ENCODE measurements at places on chromosomes 7 and 10.

- peak overlapping the region; percentile 25 for H3K4me3 ChIP-seq
- DNase-seq, result peak; percentile 87
- H3K27ac ChIP-seq, result peak overlapping the region; percentile 53
- H3K27me3 ChIP-seq, result no peaks in the 10 kb centered on the region
Measured at GRCh38 chr10:110501142-110501937, 3.6 kb downstream of the DUSP5 start.

GRCh38 chr10:13347043-13347499, 1.0 kb downstream of the SEPHS1 start:
- peak; percentile 39 for DNase-seq
- H3K36me3 ChIP-seq, result no peaks in the 10 kb centered on the region
- H3K27me3 ChIP-seq, result no peaks in the 10 kb centered on the region
- peaks cover 18% of the 10 kb centered on the region for H3K4me1 ChIP-seq
- H3K4me3 ChIP-seq, result peak overlapping the region; percentile 90

GRCh38 chr7:21953781-21954180, 8.1 kb upstream of the CDCA7L start:
- no peaks in the 10 kb centered on the region for H3K27me3 ChIP-seq
- H3K4me3 ChIP-seq, result no peak overlapping the region
- H3K4me1 ChIP-seq, result peaks cover 13% of the 10 kb centered on the region
- H3K27ac ChIP-seq, result no peak overlapping the region
- no peaks in the 10 kb centered on the region for H3K36me3 ChIP-seq

GRCh38 chr7:123749537-123749857, 694 bp upstream of the WASL start:
- H3K27me3 ChIP-seq, result no peaks in the 10 kb centered on the region
- peak; percentile 33 for DNase-seq
- no peaks in the 10 kb centered on the region for H3K36me3 ChIP-seq
- peak overlapping the region; percentile 99 for H3K27ac ChIP-seq
- H3K4me3 ChIP-seq, result peak overlapping the region; percentile 91

- H3K27ac ChIP-seq, result no peak overlapping the region
- H3K27me3 ChIP-seq, result no peaks in the 10 kb centered on the region
- no peak overlapping the region for H3K4me3 ChIP-seq
- DNase-seq, result no peak
- no peaks in the 10 kb centered on the region for H3K36me3 ChIP-seq
Measured at GRCh38 chr7:138902161-138902560, 79.0 kb downstream of the KIAA1549 start.

GRCh38 chr7:107813524-107813923, 10.5 kb upstream of the SLC26A3 start:
- H3K27me3 ChIP-seq, result no peaks in the 10 kb centered on the region
- H3K36me3 ChIP-seq, result no peaks in the 10 kb centered on the region
- H3K4me3 ChIP-seq, result no peak overlapping the region
- no peak overlapping the region for H3K27ac ChIP-seq
- H3K4me1 ChIP-seq, result no peaks in the 10 kb centered on the region
- DNase-seq, result no peak

DNA sequence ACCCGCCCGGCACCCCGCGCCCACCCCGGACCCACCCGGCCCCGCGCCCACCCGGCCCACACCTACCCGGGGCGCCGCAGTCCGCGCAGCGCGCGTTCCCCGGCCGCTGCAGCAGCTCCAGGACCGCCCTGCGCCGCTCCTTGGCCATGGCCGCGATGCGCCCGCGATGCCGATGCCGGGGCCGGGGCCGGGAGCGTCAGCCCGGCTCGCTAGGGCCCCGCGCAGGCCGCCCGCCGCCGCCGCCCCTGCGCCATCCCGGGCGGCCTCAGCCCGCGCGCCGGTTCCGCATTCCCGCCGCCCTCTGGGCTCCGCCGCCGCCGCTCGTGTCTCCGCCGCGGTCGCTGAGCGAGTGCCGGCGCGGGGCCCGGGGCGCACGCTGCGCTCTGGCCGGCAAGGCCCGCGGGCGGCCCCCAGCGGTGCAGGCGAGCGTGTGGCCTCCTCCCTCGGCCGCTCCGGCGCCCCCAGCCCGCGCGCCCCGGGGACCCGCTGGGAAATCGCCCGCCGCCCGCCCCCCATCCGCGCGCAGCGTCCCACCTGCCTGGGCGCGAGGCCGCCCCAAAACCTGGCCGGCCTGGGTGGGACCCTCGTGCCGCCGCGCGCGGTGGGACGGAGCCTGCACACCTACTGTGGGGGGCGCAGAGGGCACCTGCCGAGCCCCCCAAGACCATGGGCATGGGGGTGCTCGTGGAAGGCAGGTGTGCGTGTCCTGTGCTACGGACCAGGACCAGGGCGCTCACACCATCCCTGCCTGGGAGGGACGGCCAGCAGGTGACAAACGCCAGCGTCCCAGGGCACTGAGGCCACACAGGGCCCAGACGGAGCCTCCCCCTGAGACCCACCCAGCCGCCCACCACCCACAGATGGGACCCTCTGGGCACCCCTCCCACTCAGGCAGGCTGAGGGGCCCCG, at the start of gene ADAP1:
TSS of gene ADAP1 (minus strand) at position 351 of the 909 bp plus-strand sequence. CDS start at position 148, 203 bp downstream.
- peak within 1 kb of the TSS; percentile 62 for H3K4me3 ChIP-seq
- peak; percentile 51 for DNase-seq
- no peak within 1 kb of the TSS for H3K27ac ChIP-seq

DNA sequence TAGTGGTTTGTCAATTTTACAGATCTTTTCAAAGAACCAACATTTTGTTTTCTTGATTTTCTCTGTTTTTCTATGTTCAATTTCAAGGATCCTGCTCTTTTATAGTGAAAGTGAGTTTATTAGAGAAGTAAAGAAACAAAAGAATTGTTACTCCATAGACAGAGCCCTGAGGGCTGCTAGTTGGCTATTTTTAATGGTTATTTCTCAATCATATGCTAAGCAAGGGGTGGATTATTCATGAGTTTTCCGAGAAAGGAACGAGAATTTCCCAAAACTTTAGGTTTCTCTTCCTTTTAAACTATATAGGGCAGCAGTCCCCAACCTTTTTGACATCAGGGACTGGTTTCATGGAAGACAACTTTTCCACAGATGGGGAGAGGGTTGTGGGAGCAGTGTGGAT, 165.0 kb downstream of the CCSER2 start:
- peaks cover 14% of the 10 kb centered on the region for H3K4me1 ChIP-seq
- no peaks in the 10 kb centered on the region for H3K36me3 ChIP-seq
- no peaks in the 10 kb centered on the region for H3K27me3 ChIP-seq
- no peak overlapping the region for H3K27ac ChIP-seq
- no peak overlapping the region for H3K4me3 ChIP-seq

DNA sequence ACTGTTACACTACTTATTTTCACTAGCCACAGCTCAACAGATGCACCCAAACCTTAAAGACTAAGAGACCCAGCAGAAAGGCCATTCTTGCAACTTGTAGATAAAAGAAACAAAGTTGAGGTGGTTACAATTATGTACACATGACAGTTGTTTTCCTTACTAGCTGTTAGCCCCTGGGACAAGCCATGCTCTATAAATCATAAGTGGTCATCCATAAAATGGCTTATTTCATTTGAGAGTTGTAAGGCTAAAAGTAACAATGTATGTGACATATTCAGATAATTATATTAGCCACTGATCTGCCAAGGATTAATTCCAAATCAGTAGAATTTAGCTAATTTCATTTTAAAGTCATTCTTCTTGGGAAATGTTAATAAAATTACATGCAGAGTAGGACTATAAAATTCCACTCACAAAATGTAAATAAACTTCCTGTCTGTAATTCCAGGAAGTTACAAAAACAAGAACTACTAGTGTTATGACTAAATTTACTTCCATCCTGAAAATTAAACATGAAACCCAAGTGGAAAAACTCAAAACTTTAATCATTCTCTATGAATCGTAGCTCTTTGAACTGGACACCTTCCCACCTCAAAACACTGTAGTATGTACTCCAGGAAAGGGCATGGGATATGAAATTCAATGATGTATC, 13.3 kb downstream of the SLC37A3 start:
- H3K4me3 ChIP-seq, result no peak overlapping the region
- DNase-seq, result no peak
- peaks cover 8% of the 10 kb centered on the region for H3K4me1 ChIP-seq
- no peak overlapping the region for H3K27ac ChIP-seq
- no peaks in the 10 kb centered on the region for H3K27me3 ChIP-seq

DNA sequence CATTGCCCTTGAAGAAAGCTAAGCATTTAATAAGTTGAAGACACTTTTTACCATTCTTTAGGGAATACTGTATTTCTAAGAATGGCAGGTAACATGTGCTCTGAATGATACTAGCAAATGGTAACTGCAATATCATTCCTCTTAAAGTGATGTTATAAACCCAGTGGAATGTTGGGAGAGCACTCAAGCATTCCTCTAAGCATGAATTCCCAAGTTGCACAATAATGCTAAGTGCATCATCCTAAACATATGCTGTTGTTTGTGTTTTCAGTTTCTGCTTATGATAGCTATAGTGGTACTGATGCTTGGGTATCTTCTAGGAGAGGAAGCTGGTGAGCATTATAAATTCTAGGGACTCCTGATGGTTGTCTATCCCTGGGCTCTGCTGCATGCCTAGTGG, 673.9 kb downstream of the PHTF2 start:
- no peak overlapping the region for H3K4me3 ChIP-seq
- H3K36me3 ChIP-seq, result no peaks in the 10 kb centered on the region
- H3K27me3 ChIP-seq, result no peaks in the 10 kb centered on the region
- no peaks in the 10 kb centered on the region for H3K4me1 ChIP-seq

DNA sequence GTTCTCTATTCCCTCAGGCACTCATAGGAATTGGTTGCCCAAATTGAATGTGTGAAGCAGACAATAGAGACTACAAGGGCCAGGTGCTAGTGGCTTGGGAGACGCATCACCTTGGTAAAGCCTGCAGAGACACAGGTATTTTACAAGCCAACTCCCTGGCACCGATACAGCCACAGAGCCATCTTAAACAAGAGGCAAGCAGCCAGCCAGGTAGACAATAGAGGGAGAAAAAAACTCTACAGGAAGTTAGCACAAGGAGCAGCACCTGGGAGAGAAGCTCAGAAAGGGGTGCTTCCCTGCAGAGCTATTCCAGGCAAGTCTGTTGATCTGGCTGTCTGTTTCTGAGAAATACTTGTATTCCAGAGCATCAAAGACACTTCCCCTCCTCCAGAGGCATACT, 43.0 kb upstream of the CDK1 start:
- H3K36me3 ChIP-seq, result no peaks in the 10 kb centered on the region
- H3K4me3 ChIP-seq, result no peak overlapping the region
- H3K4me1 ChIP-seq, result peaks cover 3% of the 10 kb centered on the region
- H3K27ac ChIP-seq, result no peak overlapping the region
- no peak for DNase-seq
- no peaks in the 10 kb centered on the region for H3K27me3 ChIP-seq

GRCh38 chr10:12588091-12588860, 238.9 kb downstream of the CAMK1D start:
- no peaks in the 10 kb centered on the region for H3K4me1 ChIP-seq
- H3K4me3 ChIP-seq, result no peak overlapping the region

GRCh38 chr7:109782806-109783205, 1213.1 kb downstream of the DNAJB9 start:
- H3K27ac ChIP-seq, result no peak overlapping the region
- H3K27me3 ChIP-seq, result no peaks in the 10 kb centered on the region
- H3K4me3 ChIP-seq, result no peak overlapping the region
- no peak for DNase-seq

DNA sequence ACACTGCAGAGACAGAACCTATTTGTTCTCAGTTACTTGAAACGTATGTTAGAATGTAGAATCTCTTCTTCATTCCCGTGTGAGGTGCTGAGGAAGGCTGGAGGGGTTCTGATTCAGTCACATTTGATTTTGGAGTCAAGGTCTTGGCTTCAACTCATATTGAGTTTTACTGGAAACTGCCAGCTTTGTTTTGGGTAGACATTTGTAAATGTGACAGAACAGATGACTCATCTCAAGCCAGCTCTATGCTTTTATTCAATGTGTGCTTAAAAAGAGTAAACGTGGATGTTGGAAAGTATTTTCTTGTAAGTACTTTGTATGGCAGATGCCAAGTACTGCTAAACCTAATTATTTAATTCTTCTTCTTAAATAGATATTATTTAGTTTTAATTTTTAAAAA, 780.8 kb upstream of the C7orf33 start:
- no peak overlapping the region for H3K4me3 ChIP-seq
- H3K27ac ChIP-seq, result no peak overlapping the region
- H3K36me3 ChIP-seq, result no peaks in the 10 kb centered on the region
- H3K4me1 ChIP-seq, result no peaks in the 10 kb centered on the region
- DNase-seq, result no peak

DNA sequence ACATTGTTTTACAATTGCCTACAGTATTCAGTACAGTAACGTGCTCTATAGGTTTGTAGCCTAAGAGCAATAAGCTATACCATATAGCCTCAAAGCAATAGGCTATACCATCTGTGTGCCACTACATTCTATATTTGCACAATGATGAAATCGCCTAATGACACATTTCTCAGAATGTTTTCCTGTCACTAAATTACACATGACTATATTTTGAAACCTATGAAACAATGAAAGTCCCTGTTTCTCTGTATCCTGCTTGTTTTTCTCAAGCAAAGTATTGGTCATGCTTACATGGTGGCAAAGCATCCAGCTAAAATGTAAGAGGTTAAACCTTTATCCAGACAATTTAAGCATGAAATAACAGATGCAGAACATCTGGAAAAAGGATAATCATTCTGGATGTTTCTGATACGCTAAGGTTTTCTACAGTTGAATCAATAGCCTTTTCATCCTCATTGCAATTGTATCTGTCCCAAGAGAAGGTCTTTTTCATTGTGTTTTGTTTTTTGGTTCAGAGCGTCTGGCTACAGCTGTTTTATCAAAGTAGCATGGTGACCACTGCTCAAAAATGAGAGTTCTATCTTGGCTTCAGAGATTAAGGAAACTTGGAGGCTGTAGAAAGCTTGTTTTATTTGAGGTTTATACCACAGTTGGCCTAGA, 81.7 kb downstream of the CSTF2T start:
- H3K4me1 ChIP-seq, result no peaks in the 10 kb centered on the region
- no peak overlapping the region for H3K27ac ChIP-seq
- H3K36me3 ChIP-seq, result no peaks in the 10 kb centered on the region
- no peak for DNase-seq

DNA sequence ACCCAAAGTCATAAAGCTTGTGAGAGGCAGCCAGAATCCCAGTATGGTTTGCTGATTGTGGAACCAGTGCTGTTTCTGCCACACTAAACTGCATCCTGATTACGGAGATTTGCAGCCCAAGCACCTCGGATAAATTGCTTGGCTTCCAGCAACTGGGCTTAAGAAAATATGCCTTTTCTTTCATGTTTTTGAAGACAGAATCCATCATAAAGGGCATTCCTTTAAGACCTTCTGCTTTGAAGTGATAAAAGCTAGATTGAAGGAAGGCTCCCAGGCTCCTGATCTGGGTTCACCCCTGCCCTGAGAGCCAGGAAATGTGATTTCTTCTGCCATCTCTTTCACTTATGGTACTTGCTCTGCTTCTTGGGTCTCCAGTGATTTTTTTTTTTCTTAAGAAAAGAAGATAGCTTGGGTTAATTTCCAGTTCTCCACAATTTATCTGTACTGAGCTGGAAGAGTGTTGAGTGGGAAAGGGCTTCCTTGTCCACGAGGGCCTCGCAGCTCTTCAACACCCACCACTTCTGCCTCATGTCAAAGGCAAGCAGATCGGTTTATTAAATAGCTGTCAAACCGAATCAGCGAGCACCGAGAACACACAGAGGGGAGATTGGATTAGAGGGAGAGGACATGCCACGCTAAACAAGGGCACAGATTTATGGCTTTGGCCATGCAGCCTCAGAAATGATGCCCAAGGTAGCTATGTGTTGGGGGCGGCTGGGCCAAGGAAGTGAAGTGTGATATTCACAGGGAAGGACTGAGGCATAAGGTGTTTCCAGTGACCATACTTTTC, 94.9 kb upstream of the TBX20 start:
- H3K4me1 ChIP-seq, result no peaks in the 10 kb centered on the region
- H3K36me3 ChIP-seq, result no peaks in the 10 kb centered on the region
- no peak overlapping the region for H3K4me3 ChIP-seq
- H3K27ac ChIP-seq, result no peak overlapping the region
